ENCODE measurements at places on chromosomes 6 and 20.

DNA sequence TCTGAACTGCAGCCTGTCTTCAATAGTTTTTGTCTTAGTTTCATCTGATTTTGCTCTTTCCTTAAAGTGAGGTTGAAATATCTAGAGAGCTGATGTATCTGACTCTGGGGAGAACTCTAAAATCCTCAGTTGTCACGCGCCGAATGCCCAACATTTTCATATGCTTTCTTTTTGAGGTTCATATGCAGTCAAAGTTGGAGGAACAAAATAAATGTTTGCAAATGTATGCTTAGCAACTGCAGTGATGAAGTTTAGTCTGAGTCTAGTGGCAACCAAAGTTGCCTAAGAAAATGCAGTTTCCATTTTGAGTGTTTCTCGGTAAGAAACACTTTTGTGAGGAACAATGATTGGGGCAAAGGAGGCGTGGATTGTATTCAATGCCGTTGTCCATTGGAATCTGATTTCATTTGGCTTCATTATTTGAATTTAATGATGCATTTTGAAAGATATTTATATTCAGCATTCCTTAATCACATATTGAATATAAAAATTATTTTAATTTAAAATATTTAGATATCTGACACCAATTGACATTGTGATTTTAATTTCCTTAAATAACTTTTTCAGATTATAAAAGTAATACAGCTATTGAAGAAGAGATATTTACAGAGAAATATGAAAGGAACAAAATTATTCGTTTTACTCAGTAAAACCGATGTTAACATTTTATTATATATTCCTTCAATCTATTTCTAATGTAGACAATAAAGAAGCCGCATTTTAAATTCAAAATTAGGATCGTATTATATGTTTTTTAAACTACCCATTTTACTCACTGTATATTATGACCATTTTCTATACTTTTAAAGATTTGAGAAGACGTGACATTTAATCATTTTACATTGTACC is 122.0 kb downstream of the PLEKHG1 start:
- DNase-seq, result no peak

DNA sequence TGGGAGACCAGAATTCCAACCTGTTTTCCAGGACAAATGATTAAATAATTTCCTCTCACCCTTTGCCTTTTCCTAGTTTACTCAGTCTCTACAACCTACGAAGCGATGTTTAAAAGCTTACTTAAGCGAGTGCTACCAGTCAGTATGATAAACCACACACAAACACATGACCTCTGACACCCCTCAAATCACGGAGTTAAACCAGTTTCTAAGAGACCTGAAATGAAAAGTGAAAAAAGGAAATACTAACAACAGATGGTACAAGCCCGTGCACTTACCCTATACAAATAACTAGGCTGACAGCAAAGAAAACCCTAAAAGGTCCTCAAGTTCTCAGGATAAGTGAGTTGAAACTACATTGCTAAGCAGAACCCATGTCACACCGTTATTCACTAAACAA is 7.7 kb downstream of the TNFRSF21 start:
- no peak for DNase-seq

DNA sequence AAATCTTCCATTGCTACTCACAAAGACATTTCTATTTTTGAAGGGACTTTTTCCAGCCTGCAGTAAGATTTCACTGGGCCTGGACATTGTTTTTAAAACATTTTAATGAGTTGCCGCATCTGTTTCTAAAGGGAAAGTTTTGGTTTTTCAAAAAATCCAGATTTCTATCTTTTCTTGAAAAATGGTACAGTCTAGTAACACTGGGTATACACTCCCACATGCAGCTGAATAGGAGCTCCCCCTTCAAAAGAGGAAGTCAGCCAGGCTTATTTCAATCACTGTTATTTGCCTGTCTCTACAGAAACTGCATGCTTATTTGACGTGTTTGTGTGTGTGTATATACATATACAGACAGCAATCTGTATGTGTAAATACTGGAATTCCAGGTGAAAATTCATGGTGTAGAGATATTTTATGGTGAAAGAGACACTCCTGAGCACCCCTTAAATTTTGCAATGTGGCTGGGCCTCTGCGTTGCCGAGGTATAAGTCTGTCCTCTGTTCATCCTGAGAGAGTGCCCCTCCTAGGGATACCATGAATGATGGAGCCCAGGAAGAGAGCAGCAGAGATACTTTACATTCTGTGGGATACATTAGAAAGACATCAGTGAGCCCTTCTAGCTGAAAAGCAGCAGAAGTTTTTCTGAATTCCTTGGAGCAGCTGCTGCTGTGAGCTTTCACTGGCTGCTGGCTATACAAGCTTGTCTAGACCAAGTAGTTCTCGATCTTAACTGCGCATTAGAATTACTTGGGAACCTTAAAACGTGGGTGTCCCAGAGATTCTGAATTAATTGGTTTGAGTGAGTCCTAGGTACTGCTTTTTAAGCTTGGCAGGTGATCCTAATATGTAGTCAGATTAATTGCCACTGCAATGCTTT is 12.0 kb upstream of the ABRACL start:
- DNase-seq, result no peak

DNA sequence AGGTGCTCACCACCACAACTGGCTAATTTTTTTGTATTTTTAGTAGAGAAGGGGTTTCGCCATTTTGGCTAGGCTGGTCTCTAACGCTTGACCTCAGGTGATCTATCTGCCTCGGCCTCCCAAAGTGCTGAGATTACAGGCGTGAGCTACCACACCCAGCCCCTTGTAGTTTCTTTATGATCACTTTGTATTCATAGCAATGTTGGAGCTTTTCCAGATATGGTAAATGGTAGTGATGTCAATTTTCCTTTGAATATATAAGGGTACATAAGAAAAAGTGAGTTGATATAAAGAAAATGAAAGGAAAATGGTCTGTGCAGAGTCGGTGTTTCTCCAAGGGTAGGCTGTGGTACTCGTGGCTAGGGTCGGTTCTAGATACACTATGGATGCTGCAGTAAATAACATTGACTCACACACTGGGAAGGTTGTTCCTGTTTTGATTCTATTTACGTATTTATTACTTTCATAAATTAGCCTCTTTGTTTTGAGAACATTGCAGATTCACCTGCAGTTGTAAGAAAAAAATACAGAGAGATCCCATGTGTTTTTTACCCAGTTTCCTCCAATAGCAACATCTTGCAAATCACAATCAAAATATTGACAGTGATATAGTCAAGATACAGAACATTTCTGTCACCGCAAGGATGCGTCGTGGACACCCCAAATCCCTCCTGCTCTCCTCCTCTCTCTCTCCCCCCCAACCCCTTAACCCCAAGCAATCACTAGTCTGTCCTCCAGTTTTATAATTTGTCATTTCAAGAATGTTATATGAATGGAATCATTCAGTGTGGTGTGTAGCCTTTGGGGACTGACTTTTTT is 2.5 kb downstream of the ZNF831 start:
- no peak for DNase-seq

- no peak for DNase-seq
These were observed 11.2 kb downstream of the PDYN start for GRCh38 chr20:1982686-1983085.

DNA sequence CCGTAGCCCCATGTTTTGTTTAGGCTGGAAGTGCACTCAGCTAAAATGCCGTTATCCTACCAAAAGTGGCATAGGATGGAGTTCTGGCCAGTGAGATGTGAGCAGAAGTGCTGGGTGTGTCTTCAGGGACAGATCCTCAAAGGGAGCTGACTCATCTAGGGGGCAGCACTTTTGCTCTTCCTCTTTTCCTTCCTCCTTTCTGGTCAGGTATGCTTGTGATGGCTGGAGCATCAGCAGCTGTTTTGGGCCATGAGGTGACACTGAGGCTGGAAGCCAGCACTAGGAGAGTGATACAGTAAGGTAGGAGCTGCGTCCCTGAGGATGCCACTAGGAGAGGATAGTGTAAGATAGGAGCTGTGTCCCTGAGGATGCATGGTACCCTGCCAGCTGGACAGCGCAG is 4.6 kb upstream of the OSBPL2 start:
- DNase-seq, result no peak

GRCh38 chr20:38829296-38829875 is 23.9 kb downstream of the PPP1R16B start:
- no peak for DNase-seq

DNA sequence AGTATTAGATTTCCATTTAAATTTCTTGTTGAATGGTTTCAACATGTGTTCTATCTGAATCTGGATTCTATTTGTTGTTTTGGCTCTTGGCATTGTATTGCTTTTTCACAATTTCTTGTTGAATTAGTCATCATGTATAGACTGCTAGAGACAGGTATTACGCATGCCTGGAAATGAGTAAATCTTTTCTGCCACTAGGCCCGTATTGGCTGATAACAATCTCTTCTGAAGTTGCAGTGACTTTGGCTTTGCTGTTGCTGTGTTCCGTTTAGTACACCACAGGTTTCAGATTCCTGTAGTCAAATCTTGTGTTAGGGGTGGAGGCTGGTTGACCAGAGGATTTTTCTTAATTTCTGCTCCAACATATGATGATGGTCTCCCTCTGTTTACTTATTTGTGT is 1339.4 kb downstream of the GRIK2 start:
- no peak for DNase-seq

GRCh38 chr6:101517632-101518031 is 124.1 kb downstream of the GRIK2 start:
- DNase-seq, result no peak

GRCh38 chr6:155402656-155403304 is 52.9 kb downstream of the NOX3 start:
- no peak for DNase-seq

- DNase-seq, result no peak
These were observed 567.3 kb upstream of the BTBD3 start for GRCh38 chr20:11350126-11351005.

DNA sequence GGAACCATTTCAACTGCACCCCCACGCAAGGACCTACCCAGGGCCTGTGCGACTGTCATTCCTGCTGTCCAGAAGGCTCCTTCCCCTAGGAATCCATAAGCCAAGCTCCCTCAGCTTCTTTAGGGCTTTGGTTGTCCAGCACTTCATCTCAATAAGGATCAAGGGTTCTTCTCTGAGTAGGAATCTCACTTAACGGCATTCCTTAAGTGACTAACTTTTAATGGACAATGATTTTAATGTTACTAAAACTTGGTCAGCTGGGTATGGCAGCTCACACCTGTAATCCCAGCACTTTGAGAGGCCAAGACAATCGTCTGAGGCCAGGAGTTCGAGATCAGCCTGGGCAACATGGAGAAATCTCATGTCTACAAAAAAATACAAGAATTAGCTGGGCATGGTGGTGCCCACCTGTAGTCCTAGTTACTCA is 13.4 kb downstream of the UBE2V1 start:
- DNase-seq, result no peak

GRCh38 chr6:83978324-83978734 is 55.2 kb upstream of the MRAP2 start:
- DNase-seq, result no peak

GRCh38 chr6:16031278-16031981 is 97.5 kb upstream of the MYLIP start:
- no peak for DNase-seq

- DNase-seq, result no peak
These were observed 101.8 kb downstream of the TNFAIP3 start for GRCh38 chr6:137968901-137969300.

DNA sequence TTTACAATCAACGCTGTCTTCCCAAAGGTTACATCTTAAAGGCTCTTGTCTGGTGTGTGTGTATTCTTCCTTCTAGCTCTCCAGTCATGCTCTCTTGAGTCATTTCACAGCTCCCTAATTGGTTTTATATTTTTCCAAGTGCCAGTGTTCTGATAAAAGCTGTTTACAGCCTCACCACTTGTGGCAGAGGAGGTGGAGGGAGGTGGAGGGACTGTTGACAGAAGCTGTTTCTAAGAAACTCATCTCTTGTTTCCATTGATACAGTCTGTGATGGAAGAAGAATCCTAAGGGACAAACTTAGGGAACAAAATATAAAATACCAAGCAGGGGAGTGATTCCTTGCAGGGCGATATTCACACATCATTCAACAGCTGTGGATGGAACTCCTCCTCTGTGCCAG is 64.0 kb downstream of the QRSL1 start:
- DNase-seq, result no peak

- DNase-seq, result no peak
These were observed 9.6 kb downstream of the FNDC1 start for GRCh38 chr6:159178847-159179246.

- no peak for DNase-seq
These were observed 15.4 kb upstream of the CHRNA4 start for GRCh38 chr20:63376283-63377250.

- no peak for DNase-seq
These were observed 4.4 kb downstream of the ZKSCAN3 start for GRCh38 chr6:28353981-28354676.

DNA sequence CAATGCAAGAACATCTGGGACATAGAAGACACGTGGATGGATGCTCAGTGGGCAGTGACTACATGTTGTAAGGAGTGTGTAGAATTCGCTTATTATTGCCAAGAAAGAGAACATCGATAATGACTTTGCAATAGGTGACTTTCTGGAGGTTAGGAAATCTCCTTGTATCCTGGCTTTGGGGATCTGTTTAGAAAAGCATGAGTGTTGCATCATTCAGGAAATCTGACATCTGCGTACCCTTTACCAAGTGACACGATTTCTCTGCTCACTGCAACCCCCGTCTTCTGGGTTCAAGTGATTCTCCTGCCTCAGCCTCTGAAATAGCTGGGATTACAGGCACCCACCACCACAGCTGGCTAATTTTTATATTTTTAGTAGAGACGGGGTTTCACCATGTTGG is 23.2 kb downstream of the RIN2 start:
- no peak for DNase-seq

GRCh38 chr20:18272451-18272850 is 15.9 kb upstream of the ZNF133 start:
- DNase-seq, result no peak

- DNase-seq, result no peak
These were observed 9.9 kb downstream of the NRN1 start for GRCh38 chr6:5996714-5997419.

DNA sequence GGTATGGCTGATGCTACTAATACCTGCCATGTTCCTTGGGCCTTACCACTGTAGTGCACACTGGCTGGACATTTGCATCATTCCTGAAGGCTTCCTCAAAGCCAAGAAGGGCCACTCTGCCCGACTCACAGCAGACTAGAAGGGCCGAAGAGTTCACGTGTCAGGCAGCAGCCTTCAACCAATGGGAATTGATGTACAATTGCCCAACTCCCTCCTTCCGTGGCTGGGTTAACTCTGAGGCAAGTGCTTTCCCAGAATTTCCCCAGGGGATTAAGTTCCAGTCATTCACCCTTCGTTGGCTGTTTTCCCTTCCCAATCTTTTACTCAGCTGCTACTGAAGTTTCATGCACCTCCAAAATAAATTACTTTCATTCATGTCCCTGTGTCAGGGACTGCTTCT is 29.8 kb downstream of the PSMB9 start:
- no peak for DNase-seq
